Caco-2 (cell line): ENCODE measurements at places on chromosomes 4 and X. TPM values are rescaled to one million over a fixed set of nuclear protein-coding genes. Genes with fewer than 3 reads are reported as not detected.

RNF175 gene
- not detected in 2 replicates for total RNA-seq

- no peaks in the 10 kb centered on the region for H3K4me1 ChIP-seq
- H3K27ac ChIP-seq, result no peak overlapping the region
- H3K36me3 ChIP-seq, result no peaks in the 10 kb centered on the region
- DNase-seq, result no peak
- no peaks in the 10 kb centered on the region for H3K27me3 ChIP-seq
Measured at GRCh38 chr4:137707102-137707620, 174.9 kb upstream of the PCDH18 start.

DNA sequence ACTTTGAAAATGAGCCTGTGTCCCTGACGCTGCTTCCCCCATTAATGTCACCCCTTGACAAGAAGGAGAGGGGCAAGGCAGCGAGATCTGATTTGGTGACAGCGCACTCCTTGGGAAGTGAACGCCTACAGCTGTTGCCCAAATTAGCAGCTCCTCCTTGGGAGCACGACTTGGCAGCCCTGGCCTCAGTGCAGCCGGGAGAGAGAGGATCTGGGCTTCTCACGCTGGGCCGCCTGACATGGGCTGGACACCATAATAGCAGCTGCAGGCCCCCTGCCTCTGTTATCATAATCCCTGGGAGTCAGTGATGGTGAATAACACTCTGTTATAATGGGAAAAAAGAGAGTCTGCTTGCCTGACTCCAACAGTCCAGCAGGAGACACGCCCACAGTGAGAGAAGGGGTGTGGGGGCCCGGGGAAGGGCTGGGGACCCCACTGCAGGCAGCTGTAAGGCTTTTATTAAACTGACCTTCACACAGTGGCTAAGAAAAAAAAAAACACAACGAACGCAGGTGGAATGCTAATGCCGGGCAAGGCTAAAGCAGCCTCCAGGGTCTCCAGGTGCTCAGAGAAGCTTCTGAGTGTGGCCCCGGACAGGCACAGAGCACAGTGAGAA lies 73.3 kb downstream of the PSAPL1 start:
- H3K27me3 ChIP-seq, result no peaks in the 10 kb centered on the region
- no peak for DNase-seq
- H3K36me3 ChIP-seq, result no peaks in the 10 kb centered on the region
- no peaks in the 10 kb centered on the region for H3K4me1 ChIP-seq
- H3K27ac ChIP-seq, result no peak overlapping the region
- H3K4me3 ChIP-seq, result no peak overlapping the region

MAGIX gene
- 1.5 and 2.1 TPM in 2 replicates for total RNA-seq

AR gene
- 0.86 and 1.6 TPM in 2 replicates for total RNA-seq

SLC6A8 gene
- total RNA-seq, result 8.8 and 11.2 TPM in 2 replicates

DNA sequence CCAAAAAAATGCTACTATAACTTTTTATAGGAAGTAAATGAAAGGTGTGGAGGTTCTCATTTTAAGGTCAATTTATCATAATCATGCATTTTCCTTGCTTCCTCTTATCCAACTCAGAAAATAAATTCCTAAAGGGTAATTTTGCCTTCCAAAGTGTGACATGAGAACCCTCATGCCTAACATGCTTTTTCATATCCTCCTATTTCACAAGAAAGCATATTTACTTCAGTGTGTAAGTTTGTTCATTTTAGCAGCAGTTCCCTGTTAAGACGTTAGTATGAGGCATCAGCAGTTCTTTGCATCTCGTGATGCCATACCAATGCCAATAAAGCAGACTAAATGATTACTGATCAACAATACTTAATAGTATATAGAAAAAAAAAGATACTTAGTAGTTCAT lies 18.4 kb downstream of the WDFY3 start:
- no peak overlapping the region for H3K27ac ChIP-seq
- no peaks in the 10 kb centered on the region for H3K4me1 ChIP-seq
- no peaks in the 10 kb centered on the region for H3K36me3 ChIP-seq
- DNase-seq, result no peak
- no peak overlapping the region for H3K4me3 ChIP-seq
